ENCODE measurements at places on chromosomes 6 and 20. TPM values are rescaled to one million over a fixed set of nuclear protein-coding genes. Genes with fewer than 3 reads are reported as not detected.

MAS1 gene
- total RNA-seq = not detected

LBP gene
- total RNA-seq = not detected

CD83 gene
- total RNA-seq = 0.32 TPM

TBXT gene
- total RNA-seq = not detected

GLP1R gene
- not detected for total RNA-seq

LHFPL5 gene
- total RNA-seq = not detected

CBLN4 gene
- total RNA-seq = not detected

WFDC12 gene
- total RNA-seq = not detected

DPPA5 gene
- not detected for total RNA-seq

NKX2-2 gene
- not detected for total RNA-seq

IRAK1BP1 gene
- 4.2 TPM for total RNA-seq

HRH3 gene
- not detected for total RNA-seq

RHAG gene
- not detected for total RNA-seq

RALGAPA2 gene
- total RNA-seq = 5.6 TPM

GCNT2 gene
- total RNA-seq = under 0.01 TPM

MUC21 gene
- not detected for total RNA-seq

HSPA12B gene
- total RNA-seq = under 0.01 TPM

PXMP4 gene
- 3.9 TPM for total RNA-seq

ROMO1 gene
- total RNA-seq = 143 TPM

VIP gene
- not detected for total RNA-seq

MUCL3 gene
- not detected for total RNA-seq

HLA-F gene
- total RNA-seq = 42.2 TPM
